ENCODE measurements at places on chromosomes 6 and 20.

- no peak for DNase-seq
These were observed 570.5 kb upstream of the CITED2 start for GRCh38 chr6:139944976-139945375.

DNA sequence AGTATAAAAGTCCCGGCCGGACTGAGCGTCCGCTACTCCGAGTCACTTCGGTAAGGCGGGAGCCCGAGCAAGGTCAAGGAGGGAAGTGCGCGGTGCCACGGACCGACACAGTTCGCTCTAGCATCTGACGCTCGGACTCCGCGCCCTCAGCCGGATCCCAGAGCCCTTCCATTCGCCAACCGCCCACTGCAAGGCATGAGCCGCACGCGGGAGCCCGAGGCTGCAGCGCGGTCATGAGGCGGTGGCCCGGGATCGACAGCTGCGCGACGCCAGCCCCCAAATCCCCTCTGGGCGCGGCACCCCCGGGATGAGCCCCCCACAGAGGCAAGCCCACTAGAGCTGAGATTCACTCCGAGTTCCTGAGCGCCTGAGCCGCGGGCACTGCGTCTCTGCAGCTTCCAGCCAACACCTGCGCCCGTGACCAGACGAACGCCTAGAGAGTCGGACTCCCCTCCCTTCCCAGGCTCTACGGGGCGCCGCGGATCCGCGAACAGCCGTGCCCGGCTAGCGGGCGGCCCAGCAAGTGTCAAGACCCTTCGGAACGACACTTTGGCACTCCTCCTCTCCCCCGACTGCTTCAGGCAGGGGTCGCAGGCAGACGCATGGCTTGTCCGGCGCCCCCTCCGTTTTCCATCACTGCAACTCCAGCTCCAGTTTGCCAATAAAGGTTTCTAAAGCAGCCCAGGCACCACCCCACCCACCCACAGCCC, 725 bp upstream of the ISM1 start:
- peak; percentile 23 for DNase-seq

- no peak for DNase-seq
These were observed 23.6 kb downstream of the GTF2H5 start for GRCh38 chr6:158191761-158192160.

DNA sequence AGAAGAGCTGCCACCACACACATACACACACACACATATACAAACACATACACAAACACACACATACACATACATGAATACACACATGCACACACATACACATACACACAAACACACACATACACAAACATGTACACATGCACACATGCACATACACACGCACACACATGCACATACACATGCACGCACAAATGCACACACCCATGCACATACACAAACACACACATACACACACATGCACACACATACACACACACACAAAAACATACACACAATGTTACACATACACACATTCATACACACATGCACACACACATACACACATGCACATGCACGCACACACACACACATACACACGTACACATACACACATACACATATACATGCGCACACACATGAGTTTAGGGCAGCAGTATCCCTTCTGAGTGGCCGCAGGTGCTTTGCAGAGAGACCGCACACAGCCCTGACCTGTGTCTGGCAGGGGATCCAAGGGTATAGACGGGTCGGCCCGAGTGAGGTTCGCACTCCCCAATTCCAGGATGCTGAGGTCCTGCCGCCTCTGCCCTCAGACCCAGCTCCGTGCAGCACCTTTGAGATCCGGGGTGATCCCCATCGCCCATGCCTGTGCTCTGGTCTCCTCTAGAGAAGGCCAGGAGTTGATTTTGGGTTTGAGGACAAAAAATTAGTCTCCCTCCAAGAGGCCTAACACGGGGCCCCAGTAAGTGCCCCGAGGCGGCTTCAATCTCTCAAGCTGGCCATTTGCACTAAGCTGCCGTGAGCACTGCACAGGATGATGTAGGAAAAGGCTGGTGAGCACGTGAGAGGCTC, 56.8 kb downstream of the TMEM242 start:
- DNase-seq: no peak

DNA sequence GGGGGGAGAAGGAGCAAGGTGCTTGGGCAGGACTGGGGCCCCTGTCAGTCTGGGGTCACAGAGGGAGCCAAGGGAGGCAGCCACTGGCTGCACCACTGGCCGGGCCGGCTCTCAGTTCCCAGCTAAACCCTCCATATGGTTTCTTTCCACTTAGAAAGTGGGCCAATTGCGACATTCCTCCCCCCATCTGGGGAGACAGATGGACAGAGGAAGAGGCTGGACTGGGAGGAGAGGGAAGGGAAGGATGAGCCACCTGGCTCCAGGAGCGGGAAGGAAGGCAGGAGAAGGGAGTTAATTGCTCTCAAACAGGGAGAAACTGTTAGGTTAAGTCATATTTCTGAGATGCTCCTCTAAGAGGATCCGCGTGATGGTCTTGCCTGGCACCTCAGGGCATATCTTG, 82.2 kb downstream of the GRM4 start:
- DNase-seq: no peak

DNA sequence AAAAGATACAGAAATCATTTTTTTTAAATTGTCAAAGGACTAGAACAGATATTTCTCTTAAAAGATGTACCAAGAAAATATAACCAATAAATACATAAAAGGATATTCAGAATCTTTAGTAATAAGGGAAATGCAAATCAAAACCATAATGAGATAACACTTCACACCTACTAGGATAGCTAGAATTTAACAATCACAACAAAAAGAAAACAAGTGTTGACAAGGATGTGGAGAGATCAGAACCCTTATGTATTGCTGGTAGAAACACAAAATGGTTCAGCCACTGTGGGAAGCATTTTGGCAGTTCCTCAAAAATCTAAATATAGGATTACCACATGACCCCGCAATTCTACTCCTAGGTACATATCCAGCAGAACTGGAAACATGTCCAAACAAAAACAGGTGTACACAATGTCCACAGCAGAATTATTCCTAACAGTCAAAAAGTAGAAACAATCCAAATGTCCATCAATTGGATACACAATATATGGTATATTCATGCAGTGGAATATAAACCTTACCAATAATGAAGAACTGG, 211.0 kb downstream of the LRFN2 start:
- DNase-seq: no peak

GRCh38 chr20:51596668-51597388, 54.3 kb upstream of the NFATC2 start:
- no peak for DNase-seq

DNA sequence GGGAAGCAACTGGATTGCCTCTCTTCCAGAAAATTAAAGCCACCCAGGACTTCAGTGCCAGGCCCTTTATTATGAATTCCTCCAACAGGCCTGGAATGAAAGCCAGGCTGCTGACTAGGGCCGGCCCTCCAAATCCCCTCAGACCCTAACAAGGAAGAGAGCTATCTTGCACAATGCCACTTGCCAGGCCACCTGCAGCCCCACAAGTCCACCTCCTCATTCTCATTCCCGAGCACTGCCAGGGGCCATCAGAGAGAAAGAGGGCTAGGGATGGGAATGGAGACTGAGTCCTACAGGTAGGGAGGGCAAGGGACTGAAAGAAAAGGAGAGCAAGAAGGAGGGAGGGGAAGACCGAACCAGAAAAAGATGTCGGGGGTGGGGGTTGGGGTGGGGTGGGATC, 86.5 kb downstream of the MRPL14 start:
- no peak for DNase-seq

DNA sequence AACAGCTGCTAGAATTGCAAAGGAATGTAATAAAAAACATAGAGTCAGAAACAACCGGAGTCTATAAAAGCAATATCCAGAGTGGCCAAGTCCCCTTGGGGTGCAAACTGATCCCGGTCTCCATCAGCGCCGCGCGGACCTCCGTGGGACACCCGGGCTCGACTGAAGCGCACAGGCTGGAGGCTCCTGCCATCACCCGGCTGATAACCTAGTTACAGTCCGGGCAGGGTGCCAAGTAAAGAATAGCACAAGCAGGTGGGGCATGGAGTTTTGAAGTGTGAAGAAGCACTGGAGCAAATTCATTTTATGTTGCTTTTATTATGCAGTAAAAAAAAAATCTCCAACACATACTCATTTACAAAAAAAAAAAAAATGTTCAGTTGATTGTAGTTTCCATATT, 205.1 kb upstream of the GMDS start:
- no peak for DNase-seq

- peak; percentile 57 for DNase-seq
These were observed 28.4 kb downstream of the PAQR8 start for GRCh38 chr6:52390361-52390727.

- DNase-seq: no peak
These were observed 162.6 kb downstream of the CARMIL1 start for GRCh38 chr6:25441663-25442270.

GRCh38 chr6:63415286-63415685, 95.5 kb upstream of the LGSN start:
- no peak for DNase-seq

GRCh38 chr20:54596651-54597050, 121.3 kb downstream of the DOK5 start:
- DNase-seq: no peak

- DNase-seq: no peak
These were observed 93.8 kb upstream of the RPS6KA2 start for GRCh38 chr6:166720856-166721255.

DNA sequence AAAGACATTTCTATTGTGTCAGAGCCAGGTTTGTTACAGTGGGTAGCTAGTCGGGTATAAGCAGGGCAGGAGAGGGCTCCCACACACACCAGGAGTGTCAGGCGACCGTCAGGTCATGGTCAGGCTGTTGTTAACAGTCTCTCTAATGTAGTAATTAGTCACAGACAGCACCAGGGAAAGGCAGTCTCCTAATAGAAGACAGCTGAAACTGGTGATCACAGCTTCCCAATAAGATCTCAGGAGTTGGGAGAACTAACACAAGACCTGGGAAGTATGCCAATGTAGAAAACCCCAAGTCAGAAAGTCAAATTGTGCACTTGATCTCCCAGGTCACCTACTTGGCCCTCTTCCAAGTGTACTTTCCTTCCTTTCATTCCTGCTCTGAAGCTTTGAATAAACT, 53.0 kb upstream of the GPR6 start:
- DNase-seq: no peak

DNA sequence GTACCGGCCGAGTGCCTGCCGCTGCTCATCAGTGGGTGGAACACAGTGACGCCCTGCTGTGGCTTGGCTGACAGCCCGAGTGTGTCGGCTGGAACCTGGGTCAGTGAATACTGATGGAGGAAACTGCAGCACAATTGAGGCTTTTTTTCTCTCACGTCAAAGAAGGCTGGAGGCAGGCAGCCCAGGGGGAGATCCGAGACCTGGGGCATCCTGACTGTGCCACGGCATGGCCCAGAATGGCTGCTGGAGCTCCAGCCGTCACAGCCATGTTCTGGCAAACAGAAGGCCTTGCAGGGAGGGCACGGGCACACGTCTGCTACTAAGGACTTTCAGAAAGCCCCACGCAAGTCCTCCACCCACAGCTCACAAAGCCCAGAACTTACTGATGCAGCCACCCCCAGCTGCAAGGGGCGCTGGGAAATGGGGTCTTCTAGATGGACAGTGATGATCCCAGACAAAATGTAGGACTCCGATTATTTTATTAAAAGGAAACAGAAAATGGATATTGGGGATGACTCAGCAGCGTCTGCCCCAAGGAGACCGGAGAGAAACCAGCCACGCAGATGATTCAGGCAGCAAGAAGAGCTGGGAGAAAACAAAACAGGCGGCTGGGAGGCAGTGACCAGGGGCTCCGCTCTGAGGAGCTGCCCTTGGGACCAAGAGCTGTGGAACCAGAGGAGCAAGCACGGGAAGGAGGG, 140.0 kb downstream of the TAF4 start:
- DNase-seq: no peak

DNA sequence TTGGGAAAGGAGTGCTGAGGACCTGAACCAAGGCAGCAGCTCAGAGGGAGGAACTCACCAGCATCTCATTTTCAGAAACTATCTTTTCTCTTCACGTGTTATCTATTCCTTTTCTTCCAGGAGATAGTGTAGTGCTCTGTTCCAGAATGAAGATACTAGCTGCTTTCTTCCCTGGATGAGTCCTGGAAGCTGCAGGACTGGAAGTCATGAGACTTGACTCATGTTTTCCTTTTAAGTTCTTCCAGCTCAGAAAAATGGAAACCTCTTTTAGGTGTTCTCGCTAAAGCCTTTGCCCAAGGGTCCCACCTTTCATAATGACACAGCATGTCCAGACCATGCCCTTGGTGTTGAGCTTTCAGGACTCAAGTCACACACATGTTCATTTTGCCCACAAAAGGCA, 106.7 kb downstream of the UNC5CL start:
- DNase-seq: no peak

DNA sequence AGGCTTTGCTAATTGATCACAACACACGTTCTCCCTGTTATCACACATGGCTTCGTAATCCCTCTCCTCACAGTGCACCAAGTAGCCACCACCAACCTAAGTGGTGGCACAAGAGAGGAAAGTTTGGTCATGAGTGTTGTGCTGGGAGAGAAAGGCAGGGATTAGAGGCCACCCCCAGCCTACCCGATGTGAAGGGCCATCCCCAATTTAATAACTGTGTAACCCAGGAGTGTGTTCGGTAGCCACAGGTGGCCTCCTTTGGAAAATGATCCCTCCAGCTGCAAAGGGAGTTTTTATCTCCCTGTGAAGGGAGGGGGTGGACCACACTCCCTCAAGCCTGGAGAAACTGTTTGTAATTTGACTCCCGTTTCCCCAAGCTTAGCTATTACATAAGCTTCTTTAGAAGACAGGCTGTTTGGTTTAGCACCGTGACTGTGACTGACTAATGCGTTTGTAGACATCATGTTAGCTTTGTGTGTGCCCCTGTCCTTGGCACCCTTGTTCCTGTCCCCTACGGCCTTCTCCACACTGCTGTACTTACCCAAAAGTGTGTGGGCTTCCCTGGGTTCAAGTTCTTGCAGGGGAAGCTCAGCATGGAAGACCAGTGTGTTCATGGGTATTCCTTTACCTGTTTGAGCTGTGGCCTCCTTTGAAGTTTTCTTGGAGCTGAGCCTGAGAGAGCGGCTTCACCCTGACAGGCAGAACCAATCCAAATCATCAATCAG, 20.6 kb downstream of the PPP1R16B start:
- DNase-seq: peak; percentile 5

DNA sequence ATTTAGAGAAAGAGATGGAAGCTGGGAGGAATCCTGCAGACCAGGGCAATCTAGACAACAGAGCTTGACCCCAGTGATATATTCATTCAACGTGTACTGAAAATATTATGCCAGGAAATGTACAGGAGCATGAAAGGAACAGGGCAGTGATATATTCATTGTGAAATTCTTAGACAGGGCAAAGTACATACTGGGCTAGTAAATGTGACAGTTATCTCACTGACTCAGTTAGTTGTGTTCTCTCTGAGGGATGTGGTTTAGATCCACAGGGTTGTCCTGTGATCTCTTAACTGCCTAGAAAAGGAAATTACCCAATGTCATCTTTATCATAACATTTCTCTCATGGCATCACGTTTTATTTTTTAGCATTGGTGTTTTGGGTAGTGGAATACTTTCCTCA, 891.3 kb downstream of the EYS start:
- DNase-seq: no peak

GRCh38 chr6:30520522-30520921, 31.2 kb downstream of the HLA-E start:
- DNase-seq: no peak

DNA sequence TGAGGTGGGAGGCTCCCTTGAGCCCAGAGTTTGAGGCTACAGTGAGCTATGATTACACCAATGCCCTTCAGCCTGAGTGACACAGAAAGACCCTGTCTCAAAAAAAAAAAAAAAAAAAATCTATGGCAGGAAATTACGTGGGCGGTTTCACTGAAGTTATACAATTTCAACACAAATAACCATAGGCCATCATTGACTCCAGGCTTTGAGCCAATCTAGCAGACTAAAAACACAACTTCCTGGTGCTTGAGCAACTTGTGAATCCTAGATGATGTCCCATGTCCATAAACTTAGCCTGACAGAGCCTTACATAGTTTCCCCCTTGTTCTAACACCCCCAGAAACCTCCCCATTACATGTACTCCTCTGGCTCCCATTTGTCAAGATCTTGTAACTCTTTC, 131.8 kb downstream of the QRSL1 start:
- DNase-seq: no peak
